ENCODE measurements at places on chromosomes 12 and 14. TPM values are rescaled to one million over a fixed set of nuclear protein-coding genes. Genes with fewer than 3 reads are reported as not detected.

Gene ACSS3
- 30.0 TPM for total RNA-seq

Gene SLC41A2
- total RNA-seq: 67.1 TPM

Gene WASHC4
- total RNA-seq: 84.5 TPM

Gene FGF6
- not detected for total RNA-seq

Gene PRKD1
- total RNA-seq: 38.4 TPM

Gene CRIP1
- total RNA-seq: 75.4 TPM

Gene RASSF8
- total RNA-seq: 86.6 TPM

Gene DPPA3
- not detected for total RNA-seq

Gene FAM186B
- total RNA-seq: 0.54 TPM

Gene ARMH4
- total RNA-seq: 10.0 TPM

Gene SLC10A1
- total RNA-seq: not detected

Gene TRHDE
- total RNA-seq: 3.5 TPM

Gene FZD10
- total RNA-seq: 0.68 TPM

Gene C12orf54
- not detected for total RNA-seq

Gene SLC4A8
- total RNA-seq: 2.8 TPM

All from thoracic aorta (tissue), 2 donors.